ENCODE measurements at places on chromosomes 11 and 22. TPM values are rescaled to one million over a fixed set of nuclear protein-coding genes. Genes with fewer than 3 reads are reported as not detected.

DNA sequence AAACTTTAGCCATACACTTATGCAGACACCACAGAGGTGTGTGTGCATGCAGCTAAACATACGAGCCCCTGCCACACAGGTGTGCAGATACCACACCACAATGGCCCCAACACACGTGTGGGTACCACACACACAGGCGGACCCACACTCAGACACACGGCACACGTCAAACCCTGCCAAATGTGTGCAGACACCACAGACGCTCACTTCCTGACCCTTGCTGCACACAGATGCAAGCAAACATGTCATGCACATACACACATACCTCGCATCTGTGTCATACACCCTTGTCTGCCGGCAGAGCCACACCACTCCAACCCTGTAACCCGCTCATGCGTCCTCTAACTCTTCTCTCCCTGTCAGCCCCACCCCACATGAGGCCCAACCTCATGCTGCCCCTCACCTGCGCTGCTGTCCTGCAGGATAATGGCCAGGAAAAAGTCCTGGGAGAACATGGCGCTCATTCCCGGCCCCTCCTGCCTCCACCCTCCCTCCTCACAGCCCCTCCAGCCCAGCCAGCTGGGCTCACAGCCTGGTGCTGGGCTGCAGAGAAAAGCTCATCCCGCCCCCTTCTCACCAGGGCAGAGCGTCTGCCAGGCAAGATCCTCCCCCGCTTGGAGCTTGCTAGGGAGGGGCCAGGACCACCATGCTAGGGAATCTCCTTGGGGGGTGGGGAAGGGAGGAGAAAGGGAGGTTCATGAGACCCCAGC, 14.2 kb downstream of the SMPD1 start:
- H3K36me3 ChIP-seq: peaks cover 56% of the 10 kb centered on the region
- H3K4me3 ChIP-seq: no peak overlapping the region
- peaks cover 7% of the 10 kb centered on the region for H3K4me1 ChIP-seq
- no peak for DNase-seq
- H3K27ac ChIP-seq: no peak overlapping the region

- peaks cover 3% of the 10 kb centered on the region for H3K27me3 ChIP-seq
- no peak overlapping the region for H3K4me3 ChIP-seq
- H3K4me1 ChIP-seq: no peaks in the 10 kb centered on the region
- no peaks in the 10 kb centered on the region for H3K36me3 ChIP-seq
- H3K27ac ChIP-seq: no peak overlapping the region
These were observed 49.8 kb upstream of the BLID start for GRCh38 chr11:122165607-122166371.

GRCh38 chr11:65616575-65617001, 1.0 kb downstream of the PCNX3 start:
- peak overlapping the region; percentile 93 for H3K4me3 ChIP-seq
- H3K27ac ChIP-seq: peak overlapping the region; percentile 94
- no peak for DNase-seq
- H3K36me3 ChIP-seq: peaks cover 61% of the 10 kb centered on the region

GRCh38 chr11:129787532-129788155, 28.0 kb upstream of the TMEM45B start:
- no peaks in the 10 kb centered on the region for H3K4me1 ChIP-seq
- H3K36me3 ChIP-seq: no peaks in the 10 kb centered on the region
- peaks cover 10% of the 10 kb centered on the region for H3K27me3 ChIP-seq
- H3K27ac ChIP-seq: no peak overlapping the region
- no peak overlapping the region for H3K4me3 ChIP-seq
- DNase-seq: no peak

GRCh38 chr11:115326526-115326925, 177.7 kb downstream of the CADM1 start:
- no peak for DNase-seq
- H3K27ac ChIP-seq: no peak overlapping the region
- H3K4me1 ChIP-seq: peaks cover 7% of the 10 kb centered on the region
- H3K36me3 ChIP-seq: peaks cover 5% of the 10 kb centered on the region
- H3K4me3 ChIP-seq: no peak overlapping the region

The CRYBA4 gene
- not detected for total RNA-seq

GRCh38 chr22:35202376-35202775, 54.9 kb upstream of the HMGXB4 start:
- no peaks in the 10 kb centered on the region for H3K4me1 ChIP-seq
- no peak for DNase-seq
- peaks cover 45% of the 10 kb centered on the region for H3K27me3 ChIP-seq
- no peak overlapping the region for H3K4me3 ChIP-seq
- H3K36me3 ChIP-seq: no peaks in the 10 kb centered on the region

GRCh38 chr11:82738091-82738490, 4.4 kb upstream of the FAM181B start:
- no peak overlapping the region for H3K27ac ChIP-seq
- no peaks in the 10 kb centered on the region for H3K36me3 ChIP-seq
- H3K27me3 ChIP-seq: peaks cover 92% of the 10 kb centered on the region
- no peak for DNase-seq
- no peak overlapping the region for H3K4me3 ChIP-seq

DNA sequence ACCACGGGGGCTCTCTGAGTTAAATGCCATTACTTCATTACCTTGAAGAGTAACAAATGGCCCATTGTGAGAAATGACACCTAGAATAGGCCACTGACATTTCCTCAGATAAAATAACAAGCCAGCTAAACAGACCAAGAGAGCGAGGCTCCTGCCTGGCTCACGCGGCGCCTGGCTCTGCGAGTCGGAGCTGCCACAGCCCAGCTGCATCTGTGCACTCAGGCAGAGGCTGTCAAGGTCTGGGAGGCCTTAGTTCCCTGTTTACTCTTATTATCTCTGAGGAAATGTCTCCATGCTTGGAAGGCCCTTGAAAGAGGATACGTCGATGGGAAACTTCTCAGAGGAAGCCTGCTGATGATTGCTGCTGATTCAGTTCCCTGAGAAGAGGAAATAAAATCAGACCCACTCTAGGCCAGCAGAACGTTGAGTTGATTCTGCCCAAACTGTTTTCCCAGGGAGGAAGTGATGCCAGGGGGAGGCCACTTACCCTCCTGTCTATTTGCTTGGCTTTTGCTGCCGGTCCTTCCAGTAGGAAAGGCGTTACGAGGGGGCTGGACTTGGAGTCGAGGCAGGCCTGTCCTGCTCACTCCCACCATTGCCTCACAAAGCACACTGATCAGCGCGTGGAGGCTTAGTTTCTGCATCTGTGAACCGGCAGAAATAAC, 208.8 kb downstream of the TBC1D22A start:
- H3K4me3 ChIP-seq: no peak overlapping the region
- peaks cover 14% of the 10 kb centered on the region for H3K36me3 ChIP-seq
- H3K27me3 ChIP-seq: no peaks in the 10 kb centered on the region

GRCh38 chr22:48485149-48486133, 1342.2 kb downstream of the BRD1 start:
- peaks cover 10% of the 10 kb centered on the region for H3K4me1 ChIP-seq
- H3K27ac ChIP-seq: no peak overlapping the region
- H3K36me3 ChIP-seq: no peaks in the 10 kb centered on the region
- DNase-seq: no peak
- H3K27me3 ChIP-seq: peaks cover 61% of the 10 kb centered on the region
- H3K4me3 ChIP-seq: no peak overlapping the region

- H3K36me3 ChIP-seq: no peaks in the 10 kb centered on the region
- peaks cover 36% of the 10 kb centered on the region for H3K4me1 ChIP-seq
- DNase-seq: no peak
- no peak overlapping the region for H3K4me3 ChIP-seq
These were observed 74.2 kb upstream of the SLC25A18 start for GRCh38 chr22:17489101-17489500.

DNA sequence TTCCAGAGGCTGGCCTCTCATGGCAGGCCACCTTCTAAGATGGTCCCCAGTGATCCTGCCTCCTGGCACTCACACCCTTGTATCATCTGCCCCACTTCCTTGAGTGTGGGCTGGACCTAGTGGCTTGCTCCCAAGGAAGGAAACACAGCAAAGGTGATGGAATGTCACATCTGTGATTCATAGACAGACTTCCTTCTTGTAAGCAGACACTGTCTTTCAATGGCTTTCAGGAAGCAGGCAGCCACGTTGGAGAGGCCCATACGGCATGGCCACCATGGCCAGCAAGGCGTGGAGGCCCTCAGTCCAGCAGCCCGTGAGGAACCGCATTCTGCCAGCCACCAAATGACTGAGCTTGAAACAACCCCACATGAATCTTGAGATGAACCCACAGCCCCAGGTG, 11.3 kb downstream of the LMO1 start:
- no peak for DNase-seq
- peaks cover 17% of the 10 kb centered on the region for H3K27me3 ChIP-seq
- no peak overlapping the region for H3K27ac ChIP-seq

- H3K27ac ChIP-seq: no peak overlapping the region
- no peaks in the 10 kb centered on the region for H3K27me3 ChIP-seq
- H3K4me1 ChIP-seq: peaks cover under 1% of the 10 kb centered on the region
These were observed 115.9 kb downstream of the FBXO7 start for GRCh38 chr22:32590556-32590955.

DNA sequence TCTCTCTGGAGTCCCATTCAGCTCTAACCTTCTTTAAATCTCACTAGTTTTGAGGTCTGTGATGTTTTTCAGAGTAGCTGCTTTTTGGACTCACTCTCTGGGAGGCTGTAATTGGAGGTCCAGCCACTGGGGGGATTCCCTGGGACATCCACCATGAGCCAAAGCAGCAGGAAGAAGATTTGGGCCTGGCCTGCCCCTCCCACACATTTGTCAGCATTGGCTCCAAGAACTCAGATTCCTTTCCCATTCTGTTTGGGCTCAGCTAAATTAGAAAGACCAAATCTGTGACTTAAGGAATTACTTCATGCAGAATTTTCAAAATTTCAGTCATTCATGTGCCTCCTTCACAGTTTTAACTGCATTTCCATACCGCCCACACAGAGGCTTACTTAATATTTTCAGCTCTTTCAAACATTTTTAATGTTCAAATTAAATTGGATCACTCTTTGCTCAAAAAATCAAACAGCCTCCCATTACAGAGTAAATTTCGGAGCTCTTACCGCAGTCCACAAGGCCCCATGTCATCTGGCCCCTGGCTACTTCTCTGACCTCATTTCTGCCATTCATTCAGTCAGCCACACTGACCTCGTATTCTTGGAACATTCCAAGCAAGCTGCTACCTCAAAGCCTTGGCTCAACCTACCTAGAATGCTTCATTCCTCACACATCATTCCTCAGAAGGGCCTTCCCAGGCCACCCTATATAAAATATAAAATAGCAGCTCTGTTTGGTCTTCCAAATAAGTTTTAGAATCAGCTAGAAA, 54.5 kb upstream of the RRAS2 start:
- H3K4me3 ChIP-seq: no peak overlapping the region
- DNase-seq: peak; percentile 40
- peaks cover 19% of the 10 kb centered on the region for H3K4me1 ChIP-seq
- peak overlapping the region; percentile 39 for H3K27ac ChIP-seq
- no peaks in the 10 kb centered on the region for H3K36me3 ChIP-seq

DNA sequence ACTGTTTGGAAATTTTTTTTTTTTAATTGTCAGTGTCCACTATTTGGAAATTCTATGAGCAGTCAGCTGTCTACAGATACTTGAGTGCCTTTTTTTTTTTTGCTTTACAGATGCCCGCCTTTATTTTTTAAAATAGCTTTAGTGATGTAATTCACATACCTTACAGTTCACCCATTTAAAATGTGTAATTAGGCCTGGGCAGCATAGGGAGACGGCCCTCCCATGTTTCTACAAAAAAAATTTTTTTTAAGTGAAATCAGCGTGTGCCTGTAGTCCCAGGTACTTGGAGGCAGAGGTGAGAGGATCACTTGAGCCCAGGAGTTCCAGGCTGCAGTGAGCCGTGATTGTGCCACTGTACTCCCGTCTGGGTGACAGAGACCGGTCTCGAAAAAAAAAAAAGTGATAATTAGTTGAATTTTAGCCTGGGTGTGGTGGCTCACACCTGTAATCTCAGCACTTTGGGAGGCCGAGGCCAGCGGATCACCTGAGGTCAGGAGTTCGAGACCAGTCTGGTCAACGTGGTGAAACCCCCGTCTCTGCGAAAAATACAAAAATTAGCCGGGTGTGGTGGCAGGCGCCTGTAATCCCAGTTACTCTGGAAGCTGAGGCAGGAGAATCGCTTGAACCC, 1.5 kb downstream of the ZNF143 start:
- H3K36me3 ChIP-seq: no peaks in the 10 kb centered on the region
- DNase-seq: no peak

DNA sequence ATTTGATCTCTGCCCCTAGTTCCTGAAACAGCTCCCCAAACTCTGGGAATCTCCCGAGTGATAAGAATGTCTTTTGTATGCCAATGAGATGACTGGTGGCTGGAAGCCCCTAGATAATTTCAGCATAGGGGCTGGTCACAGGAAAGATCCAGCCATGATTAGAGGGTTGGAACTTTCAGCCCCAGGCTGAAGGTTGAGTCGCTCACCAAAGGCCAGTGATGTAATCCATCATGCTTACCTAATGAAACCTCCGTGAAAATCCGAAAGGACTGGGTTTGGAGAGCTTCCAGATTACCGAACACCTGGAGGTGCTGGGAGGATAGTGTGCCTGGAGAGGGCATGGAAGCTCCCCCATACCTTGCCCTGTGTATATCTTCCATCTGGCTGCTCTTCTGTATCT, 26.0 kb downstream of the LRRC32 start:
- peaks cover 11% of the 10 kb centered on the region for H3K4me1 ChIP-seq
- H3K36me3 ChIP-seq: no peaks in the 10 kb centered on the region
- no peak overlapping the region for H3K4me3 ChIP-seq
- no peak overlapping the region for H3K27ac ChIP-seq
- H3K27me3 ChIP-seq: no peaks in the 10 kb centered on the region

GRCh38 chr11:116698080-116698479, 74.7 kb downstream of the BUD13 start:
- H3K27me3 ChIP-seq: peaks cover 48% of the 10 kb centered on the region
- no peaks in the 10 kb centered on the region for H3K36me3 ChIP-seq
- DNase-seq: no peak
- no peak overlapping the region for H3K4me3 ChIP-seq
- H3K4me1 ChIP-seq: no peaks in the 10 kb centered on the region
- no peak overlapping the region for H3K27ac ChIP-seq

DNA sequence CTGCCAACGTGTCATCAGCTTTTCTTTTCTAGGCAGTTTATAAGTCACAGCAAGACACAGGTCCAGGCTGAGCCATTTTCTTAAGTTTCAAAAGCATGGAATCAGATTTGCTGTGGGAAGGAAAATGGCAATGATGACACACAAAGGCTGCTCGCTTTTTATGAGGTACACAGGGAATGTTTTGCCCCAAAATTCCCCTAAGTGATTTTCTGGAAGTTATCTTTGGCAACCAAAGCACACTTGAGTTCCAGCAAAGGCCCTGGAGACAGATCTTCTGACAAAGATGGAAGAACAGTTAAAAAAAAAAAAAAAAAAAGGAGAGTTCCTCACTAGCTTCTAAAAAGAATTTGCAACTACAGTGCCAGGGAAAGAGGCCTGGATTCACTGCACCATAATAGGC, 260.8 kb downstream of the LARGE1 start:
- H3K4me1 ChIP-seq: peaks cover 42% of the 10 kb centered on the region
- H3K36me3 ChIP-seq: no peaks in the 10 kb centered on the region
- no peak for DNase-seq
- no peaks in the 10 kb centered on the region for H3K27me3 ChIP-seq
